ENCODE measurements at places on chromosomes 4 and X.

GRCh38 chr4:15149839-15150592 is 147.7 kb downstream of the CPEB2 start:
- peak; percentile 44 for DNase-seq

DNA sequence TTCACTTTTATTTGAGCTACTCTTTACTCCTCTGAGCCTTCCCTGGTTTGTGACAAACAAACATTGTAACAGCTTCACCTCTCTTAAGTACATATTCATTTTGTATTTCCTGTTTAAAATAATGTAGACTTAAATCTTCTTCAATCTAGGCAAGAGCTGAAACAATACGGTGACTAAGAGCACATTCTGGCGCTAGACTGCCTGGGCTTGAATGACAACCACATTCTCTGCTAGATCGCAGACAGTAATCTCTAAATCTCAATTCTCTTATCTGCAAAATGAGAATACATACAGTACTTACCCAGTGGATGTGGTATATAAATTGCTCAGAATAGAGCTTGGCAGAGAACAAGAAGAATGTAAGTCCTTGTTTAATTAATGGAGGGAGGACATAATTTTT is 144.8 kb downstream of the ARAP2 start:
- DNase-seq = no peak

GRCh38 chr4:23923141-23923540 is 33.3 kb upstream of the PPARGC1A start:
- no peak for DNase-seq

DNA sequence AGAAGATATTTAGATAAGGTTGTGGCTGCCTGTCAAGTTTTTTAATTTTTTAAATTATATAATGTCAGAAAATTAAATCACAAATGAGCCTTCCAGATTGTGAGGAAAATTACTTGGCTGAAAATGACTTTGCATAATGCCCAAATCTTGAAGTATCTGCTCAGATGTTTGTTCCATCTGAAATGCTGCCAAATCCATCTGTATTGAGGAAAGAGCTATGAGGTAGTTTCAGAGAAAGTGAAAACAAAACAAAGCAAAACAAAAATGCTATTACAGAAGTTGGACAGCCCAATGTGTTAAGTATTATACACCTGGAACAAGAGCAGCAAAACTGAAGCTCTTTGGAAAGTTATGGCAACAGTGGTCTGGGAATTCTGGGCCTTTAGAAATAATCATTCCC is 23.3 kb upstream of the GUCY1B1 start:
- DNase-seq = no peak

GRCh38 chr4:39608451-39608850 is 30.2 kb downstream of the SMIM14 start:
- DNase-seq = peak; percentile 45

DNA sequence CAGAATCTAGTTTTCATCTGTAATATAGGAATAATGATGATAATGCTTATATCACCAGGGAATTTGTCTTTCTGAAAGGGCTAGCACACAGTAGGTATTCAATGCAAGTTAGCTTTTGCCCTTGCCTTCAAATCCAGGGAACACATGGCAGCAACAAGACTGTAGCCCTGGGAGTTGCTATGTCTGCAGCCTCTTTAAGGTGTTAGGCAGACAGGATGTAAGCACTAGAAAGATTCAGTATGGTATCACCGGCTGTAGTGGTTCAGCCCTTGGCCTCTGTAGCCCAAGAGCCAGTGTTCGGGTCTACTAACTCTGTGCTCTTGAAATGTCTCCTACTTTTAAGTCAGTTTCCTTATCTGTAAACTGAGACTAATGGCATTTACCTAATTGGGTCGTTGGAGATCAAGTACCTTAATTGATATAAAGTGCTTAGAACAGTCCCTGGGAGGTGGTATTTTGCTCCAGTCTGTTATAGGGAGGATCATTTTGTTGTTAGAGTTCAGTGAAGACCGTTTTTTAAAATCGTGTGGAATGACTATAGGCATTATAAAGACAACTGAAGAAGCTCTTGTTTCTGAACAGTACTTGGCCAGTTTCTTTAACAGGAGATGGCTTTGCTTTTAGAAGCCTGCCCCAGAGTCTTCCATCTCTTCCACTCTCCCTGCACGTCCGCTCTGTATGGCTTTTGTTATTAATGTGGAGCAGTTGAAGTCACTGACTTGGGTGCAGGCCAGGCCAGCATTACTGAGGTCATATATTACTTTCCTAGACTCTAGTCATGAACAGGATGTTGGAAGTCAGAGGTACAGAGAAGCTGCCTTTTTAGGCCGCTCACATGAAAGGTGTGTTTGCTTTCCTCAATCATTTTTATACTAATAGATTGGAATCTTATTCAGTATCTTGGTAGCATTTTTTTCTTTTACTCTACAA is 44.8 kb downstream of the GAB1 start:
- DNase-seq = no peak

DNA sequence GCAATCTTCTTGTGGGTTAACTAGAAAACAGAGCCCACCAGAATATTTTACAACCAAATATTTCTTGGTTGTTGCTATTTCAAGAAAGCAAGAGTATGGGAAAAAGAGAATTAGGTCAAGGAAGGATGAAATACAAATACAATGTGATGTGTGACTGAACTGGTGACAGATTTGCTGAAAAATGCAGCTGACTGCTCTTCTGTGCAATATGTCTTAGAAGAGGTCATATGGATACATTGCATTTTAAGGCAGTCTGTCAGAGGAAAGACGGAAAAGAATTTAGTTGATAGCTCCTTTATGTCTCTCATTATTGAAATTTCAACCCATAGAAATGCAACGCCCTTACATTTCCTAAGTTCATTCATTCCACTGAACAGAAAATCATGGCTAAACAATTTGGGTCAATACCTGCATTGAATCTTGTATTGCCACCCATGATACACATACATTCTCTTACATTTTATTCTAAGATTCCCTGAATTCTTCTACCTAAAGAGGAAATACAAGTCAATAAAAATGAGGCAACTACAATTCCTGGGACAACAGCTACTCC is 423.1 kb downstream of the ADAM29 start:
- DNase-seq = no peak

- peak; percentile 27 for DNase-seq
Observed at GRCh38 chr4:20251796-20252655, at the start of gene SLIT2. TSS of gene SLIT2 (plus strand) at chr4:20251905. CDS start at chr4:20253816, 1,911 bp downstream.

DNA sequence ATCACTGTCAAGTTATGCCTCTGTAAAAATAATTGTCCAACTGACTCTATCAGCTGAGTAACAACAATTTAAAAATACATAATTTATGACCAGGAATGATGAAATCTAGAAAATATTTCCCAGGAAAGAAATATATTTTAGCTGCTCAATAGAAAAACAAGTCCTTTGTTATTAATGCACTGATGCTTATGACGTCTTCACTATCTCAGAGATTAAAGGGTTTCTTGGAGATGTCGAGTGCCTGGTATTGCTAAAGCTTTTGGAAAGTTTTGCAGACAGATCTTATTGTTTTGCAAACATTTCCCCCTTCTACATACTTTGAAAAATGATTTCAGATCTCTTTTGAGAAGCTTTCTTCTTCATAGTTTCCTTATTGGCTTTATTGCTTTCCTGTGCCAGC is 154.6 kb upstream of the RPS6KA3 start:
- DNase-seq = no peak

DNA sequence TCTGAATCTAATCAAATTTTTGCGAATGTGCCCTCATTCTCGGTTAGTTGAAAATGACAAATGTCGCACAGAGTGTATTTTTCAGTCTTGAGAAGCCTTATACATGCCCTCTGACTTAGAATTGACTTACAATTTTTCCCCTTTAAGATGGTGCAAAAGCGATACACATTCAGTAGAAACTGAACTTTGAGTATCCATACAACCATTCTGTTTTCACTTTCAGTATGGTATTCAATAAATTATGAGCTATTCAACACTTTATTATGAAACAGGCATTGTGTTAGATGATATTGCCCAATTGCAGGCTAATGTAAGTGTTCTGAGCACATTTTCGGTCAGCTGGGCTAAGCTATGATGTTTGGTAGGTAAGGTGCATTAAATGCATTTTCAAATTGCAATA is 43.4 kb downstream of the SLC9A7 start:
- DNase-seq = peak; percentile 64

- DNase-seq = no peak
Observed at GRCh38 chr4:81664079-81664478, 192.4 kb upstream of the RASGEF1B start.

DNA sequence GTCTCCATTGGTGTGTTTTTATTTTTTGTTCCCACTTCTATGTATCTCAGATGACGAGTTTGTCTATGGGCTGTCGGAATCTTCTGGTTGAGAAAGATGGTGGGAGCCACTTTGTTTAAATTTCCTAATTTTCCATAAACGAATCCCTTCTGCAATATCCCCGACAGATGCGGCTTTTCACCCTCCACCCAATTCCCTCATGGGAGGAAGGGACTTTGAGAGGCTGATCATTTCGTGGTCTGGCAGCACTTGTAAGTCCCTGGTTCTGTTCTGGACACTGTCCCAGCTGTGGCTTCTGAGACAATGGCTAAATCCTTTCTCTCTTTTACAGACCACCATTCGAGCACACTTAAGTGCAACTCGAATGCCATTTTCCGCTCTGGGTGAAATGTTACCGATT is 72.2 kb upstream of the PUDP start:
- DNase-seq = no peak

DNA sequence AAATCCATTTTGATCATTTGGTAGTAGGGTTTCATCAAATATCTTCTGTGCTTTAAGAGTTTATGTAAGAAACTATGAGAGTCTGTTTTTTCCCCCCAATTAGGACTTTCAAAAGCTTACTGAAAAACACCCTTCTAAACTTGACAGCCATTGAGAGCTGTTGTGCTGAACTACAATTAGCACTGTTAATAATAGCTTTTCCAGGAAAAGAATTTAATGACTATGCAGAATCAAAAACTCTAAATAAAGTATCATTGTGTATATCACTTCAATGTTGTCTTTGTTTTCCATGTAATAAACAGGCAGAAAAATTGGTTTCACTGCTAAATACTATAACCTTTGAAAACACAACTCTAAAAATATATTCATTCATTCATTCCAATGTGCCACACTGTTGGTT is 121.4 kb upstream of the PDE5A start:
- no peak for DNase-seq

- DNase-seq = no peak
Observed at GRCh38 chr4:65538571-65538970, 131.7 kb downstream of the EPHA5 start.

DNA sequence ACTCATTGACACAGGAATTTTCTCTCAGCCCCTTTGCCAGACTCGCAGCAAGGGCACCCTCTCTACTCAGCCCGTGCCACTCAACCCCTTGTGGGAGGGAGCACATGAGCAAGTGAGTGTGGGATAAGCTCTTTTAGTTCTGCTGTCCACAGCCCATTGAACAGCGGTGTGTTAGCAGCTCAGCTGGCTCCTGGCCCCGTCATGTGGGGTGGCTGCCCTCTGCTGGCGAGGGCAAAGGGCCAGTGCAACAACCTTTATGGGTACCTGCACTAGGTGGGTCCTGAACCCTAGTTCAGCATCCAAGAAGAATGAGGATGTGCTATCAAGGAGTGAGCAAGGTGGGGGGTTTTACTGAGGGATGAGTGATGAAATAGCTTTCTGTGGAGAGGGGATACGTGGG is 85.0 kb upstream of the ZNF81 start:
- DNase-seq = peak; percentile 44

DNA sequence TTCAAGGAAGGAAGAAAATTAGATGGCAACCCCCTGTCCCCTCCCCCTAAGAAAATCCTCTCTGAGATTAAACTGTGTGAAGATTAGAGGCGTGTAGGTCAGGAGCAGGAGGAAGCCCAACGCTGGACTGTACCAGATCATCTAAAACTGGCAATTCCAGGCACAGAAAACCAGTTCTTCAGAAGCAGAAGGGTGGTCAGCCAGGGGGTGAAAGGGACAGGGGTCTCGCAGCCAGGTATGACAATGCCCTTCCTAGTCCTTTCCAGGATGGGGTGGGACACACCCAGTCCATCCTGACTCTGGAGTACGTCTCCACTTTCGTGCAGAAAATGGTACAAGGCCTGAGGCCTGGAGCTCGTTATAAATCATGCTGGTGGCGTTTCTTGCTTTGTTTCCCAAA is 3.3 kb upstream of the RHOH start:
- no peak for DNase-seq

- no peak for DNase-seq
Observed at GRCh38 chrX:19824603-19825002, 62.8 kb downstream of the SH3KBP1 start.

DNA sequence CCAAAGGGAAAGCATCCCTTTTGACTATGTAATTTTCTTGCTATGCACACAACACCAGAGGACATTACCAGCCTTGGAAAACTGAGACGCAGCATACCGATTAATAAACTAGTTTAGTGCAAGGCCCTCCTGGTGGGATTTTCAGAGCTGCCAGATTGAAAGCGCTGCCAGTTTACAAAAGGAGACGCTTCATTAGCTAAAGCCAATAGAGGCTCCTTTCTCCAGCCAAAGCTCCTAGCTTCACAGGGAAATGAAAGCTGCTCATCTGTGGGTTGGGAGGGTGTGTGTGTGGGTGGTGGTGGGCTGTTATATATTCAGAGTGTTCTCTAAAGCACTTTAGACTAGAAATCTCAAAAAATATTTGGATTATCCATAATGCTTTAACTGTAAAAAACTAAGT is 32.4 kb downstream of the SPANXN4 start:
- no peak for DNase-seq

- DNase-seq = no peak
Observed at GRCh38 chr4:44425614-44426208, 22.9 kb downstream of the KCTD8 start.

DNA sequence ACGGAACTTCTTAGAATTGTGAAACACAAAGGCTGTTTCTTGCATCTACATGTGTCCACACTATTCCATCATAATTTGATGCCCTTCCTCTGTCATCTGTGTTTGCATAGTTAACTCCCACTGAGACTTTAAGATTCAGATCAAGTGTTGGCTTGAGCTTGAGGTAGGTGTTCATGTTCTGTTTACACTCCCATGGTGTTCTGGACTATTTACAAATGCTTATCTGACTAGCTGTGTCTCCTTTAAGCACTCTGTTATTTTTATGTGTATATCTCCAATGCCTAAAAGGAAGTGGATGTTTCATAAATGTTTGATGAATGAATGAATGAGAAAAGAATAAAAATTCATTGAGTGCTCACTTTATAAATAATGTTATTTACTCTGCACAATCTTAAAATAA is 622.7 kb downstream of the RAB28 start:
- DNase-seq = no peak

DNA sequence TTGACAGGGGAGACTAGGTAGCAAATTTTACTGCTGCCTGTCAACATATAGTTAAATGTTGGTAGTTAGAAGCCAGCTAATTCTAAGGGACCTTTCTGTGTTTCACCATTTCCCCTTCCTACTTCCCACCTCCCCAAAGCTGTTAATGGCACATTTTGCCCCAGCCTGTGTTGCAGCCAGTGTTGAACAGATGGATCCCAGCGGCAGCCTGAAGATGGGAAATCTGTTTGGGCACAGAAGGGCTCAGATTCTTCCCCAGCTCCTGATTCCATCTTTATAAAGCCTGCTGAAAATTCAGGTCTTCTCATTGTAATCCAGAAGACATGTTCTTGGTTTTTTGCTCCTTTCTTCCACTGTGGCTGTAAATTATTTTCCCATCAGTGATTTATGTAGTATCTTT is 89.0 kb downstream of the SPRY1 start:
- no peak for DNase-seq

All from suppressor macrophage treated with lipopolysaccharide for 4 hours (primary cell).